AG09309 (cell line): ENCODE measurements at places on chromosomes 2 and 18.

- DNase-seq, result no peak
These were observed 291.2 kb downstream of the ALPK2 start for GRCh38 chr18:58337686-58338085.

- no peak for DNase-seq
These were observed 126.8 kb downstream of the BCL2L11 start for GRCh38 chr2:111247491-111247890.

DNA sequence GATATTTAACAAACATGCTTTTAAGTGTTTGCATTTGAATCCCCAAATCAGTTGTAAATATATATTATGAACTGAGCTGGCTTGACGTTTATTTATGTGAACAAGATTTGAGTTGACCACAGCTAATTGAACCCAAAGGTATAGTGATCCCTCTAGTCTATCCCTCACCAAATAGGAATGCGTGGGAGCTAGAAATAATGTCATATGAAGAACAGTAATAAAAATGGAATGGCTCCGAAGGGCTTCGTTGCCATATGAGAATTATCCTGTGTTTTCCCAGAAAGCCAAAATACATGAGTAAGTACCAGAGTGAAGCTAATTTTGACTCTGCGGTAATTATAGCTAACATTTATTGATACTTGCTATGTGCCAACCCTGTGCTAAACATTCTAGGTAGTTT, 142.7 kb downstream of the ADCYAP1 start:
- no peak for DNase-seq

DNA sequence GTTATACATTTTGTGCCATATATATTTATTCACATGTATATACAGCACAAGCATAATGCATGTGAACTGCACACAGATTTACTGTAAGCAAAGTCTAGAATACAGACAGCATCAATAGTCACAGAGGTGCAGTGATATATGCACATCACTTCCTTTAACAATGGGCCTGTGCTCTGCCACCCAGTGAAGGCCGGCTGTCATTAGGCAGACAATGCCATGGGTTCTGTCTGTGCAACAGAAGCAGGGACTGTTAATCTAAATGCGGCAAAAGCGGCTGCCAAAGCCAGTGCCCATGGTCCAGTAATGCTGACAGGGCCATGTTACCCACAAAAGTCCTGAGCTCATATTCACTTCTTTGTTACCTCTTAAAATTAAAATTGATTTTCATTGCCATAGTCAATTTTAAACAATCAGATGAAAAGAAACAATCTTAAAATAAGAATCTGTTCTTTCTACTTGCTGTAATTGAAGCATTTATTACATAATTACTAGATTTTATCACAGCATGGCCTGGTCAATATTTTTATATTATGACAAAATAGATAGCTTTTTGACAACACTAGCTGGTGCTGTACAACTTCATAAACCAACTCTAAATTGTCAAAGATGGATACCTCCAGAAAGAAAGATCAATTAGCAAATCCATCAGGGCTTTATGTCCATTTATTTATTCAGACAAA, 232.0 kb downstream of the STK39 start:
- no peak for DNase-seq

- DNase-seq, result no peak
These were observed 34.4 kb downstream of the NEMP2 start for GRCh38 chr2:190500054-190500502.

DNA sequence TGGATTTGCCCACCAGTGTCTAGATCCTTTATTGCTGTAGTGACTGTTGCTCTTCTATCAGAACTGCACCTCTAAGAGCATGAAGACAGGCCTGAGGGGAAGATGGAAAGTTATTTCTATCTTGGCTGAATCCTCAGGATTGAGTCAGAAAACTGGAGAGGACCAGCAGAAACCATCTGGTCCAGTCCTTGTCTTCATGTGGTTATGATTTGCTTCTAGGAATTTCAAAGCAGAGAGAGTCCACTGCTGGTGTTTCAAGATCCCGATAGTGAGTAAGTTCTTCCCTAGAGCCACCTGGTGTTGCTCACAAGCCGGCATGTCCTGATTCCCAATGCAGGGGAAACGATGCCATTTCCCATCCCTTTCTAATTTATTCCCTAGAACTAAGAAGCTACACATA, 84.2 kb downstream of the NCKAP5 start:
- DNase-seq, result peak; percentile 89

DNA sequence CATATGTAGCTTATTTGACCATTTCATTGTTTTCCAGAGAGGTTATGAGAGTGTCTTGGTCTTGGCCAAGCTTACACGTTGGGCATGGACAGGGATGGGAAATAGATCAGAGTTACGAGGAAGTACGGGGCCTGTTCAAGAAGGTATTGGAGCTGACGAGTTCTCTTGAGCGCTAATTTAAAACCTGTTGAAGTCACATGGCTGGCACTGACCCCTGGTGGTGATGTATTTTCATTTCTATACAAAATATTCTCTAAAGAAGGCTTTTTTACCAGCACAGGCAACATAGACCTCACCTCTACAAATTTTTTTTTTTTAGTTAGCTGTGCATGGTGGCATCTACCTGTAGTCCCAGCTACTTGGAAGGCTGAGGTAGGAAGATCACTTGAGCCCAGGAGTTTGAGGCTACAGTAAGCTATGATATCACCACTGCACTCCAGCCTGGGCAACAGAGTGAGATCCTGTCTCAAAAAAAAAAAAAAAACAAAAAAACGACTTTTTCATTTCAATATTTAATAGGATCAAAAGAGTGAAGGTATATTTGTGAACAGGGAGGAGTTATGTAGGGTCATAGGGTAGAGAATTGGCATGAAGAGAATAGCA, 19.6 kb downstream of the UGP2 start:
- DNase-seq, result no peak

DNA sequence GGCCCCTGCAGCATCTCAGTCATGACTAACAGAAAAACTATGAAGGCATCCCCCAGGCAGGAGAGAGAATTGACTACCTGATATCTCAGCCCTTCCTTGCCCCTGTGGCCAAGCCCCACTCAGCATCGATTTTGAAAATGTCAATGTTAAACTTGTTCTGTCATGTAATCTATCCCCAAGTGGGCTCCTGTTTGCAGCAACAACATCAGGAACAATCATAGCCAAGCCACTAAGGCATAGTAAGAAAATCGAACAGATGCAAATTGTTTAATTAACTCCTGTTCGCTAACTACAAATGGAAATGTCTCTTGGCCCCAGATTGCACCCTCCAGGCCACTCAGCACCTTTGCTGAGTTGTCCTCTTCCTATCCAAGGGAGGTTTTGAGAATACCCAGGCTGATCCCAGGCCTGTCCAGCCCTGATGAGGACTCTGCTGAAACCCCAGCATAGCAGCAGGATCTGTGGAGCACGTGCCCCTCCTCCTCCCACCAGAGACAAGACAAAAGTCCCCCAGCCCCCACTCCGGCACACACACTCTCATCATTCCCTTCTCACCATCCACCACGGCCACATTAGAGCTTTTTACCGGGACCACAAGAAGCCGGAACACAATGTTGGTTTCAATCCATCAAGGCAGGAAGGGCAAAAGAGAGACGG, 150.1 kb downstream of the TNS1 start:
- no peak for DNase-seq

DNA sequence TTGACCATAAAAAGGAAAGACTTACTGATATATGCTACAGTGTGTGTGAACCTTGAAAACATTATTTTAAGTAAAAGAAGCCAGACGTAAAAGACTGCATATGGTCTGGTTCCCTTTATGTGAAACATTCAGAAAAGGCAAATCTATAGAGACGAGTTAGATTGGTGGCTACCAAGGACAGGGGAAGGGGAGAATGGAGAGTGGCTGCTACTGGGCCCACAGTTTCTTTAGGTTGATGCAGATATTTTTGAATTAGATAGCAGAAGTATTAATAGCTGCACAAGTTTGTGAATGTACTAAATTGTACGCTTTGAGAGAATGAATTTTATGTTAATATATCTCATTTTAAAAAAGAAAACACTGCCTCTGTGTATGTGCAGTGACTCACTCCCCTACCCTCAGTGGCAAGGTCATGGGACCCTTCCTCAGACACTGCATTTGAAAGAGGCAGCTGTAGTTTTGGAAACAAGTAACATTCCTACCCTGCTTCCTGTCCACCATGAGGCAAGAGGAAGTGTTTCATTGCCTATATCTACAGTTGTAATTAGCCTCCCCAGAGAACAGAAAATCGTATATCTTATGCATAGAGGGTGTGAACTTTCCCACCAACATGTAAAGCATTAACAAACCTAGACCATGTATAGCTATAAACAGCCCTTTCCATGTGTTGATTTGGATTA, 29.8 kb upstream of the ARMC9 start:
- no peak for DNase-seq

- no peak for DNase-seq
These were observed 196.7 kb downstream of the SH3BP4 start for GRCh38 chr2:235148201-235149170.

DNA sequence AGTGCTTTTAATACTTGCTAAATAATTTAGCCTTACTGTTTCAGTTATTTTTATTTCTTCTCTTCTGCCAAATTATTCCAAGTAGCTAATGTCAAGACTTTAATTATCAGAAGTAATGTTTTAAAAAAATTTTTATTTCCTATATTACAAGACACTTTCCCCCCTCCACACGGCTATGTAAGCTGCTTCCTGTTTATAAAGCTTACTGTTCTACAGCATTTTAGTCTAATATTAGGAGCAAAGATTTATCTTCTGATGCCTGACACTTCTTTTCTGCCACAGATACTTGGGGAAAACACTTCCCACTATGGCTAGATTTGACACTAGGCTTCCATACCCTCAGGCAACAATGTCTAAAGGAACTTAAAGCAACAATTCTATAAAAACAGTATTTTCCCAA, 62.3 kb downstream of the ROCK1 start:
- no peak for DNase-seq

DNA sequence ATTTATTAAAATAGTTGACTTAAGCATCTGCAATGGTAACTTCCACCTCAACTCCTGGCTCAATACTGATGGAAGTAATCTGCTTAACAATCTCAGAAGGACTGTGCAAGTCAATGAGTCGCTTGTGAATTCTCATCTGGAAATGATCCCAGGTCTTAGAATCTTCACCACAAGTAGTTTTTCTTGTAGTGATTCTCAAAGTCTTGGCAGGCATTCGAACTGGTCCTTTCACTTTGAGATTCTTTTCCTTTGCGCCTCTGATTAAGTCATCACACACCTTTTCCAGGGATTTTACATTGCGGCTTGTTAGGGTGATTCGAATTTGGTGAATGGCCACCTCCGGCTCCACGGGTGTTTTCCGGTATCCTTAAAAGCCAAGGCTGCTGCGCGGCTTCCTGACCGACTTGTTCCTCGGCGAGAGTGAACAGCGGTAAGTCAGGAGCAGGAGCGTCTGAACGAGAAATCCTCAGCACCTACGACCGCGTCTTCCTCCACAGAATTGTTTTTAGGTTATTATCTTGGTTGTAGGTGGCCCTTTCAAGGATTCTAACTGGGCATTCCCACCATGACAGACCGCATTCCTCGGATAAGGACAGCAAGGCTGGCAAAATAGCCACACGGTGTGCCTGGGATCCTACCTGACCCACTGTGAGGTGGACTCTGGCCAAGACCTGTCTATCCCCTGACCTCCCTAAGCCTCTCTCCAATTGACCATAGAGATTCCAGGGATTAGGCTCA, 23.8 kb upstream of the SLC20A1 start:
- DNase-seq, result peak; percentile 71

DNA sequence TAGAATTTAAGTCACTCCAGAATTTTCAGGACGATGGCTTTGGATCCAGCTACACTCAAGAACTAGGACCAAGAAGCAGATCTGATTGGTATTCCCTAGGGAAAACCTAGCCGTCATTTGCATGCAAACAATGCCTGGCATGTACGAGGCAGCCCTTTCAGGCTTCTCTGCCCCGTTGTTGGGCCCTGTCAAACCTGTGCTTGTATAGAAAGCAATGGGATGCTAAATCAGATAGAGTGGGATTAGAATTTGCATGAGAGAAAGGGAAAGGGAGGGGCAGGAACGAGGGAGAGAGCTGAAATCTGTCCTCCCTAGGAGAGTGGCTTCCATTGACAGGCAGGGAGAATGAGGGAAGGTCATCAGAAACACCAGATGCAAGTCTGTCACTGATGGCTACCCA, 28.6 kb downstream of the ARID5A start:
- no peak for DNase-seq

GRCh38 chr2:169871994-169872393, 44.7 kb downstream of the UBR3 start:
- no peak for DNase-seq

DNA sequence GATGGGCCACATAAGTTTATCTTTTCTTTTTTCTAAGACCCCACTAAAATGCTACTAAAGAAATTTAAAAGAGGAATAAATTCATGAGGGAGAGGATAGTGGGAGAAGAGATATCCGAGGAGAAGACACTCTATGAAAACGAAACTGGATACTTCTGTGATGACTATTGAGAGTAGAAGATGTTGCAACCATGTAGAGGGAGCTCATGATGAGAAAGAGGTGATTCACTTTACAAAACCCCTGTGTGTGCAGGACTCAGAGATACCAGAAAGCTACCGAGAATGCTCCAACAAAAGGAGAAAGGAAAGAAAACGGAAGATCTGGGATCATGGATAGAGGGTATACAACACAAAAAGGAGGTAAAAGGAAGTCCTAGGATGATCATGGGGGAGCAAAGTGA, 34.9 kb downstream of the SLC38A11 start:
- peak; percentile 84 for DNase-seq

DNA sequence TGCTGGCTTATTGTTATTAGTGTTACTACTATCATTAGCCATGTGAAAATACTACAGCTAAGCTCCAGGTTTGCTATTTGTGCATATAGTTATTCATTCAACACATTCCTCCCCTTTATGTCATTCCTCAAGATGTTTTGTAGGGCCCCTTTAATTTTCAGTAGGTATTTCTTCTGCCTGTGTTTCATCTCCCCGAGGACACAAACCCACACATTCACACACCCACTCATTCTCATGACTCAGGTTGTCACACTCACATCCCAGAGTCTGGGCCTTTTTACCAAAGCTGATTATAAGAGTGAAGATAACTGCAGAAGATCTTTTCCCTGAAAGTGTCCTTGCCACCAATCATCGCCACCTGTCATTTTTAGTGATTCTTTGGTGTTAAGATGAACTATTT, 68.6 kb upstream of the SPOPL start:
- DNase-seq, result no peak

DNA sequence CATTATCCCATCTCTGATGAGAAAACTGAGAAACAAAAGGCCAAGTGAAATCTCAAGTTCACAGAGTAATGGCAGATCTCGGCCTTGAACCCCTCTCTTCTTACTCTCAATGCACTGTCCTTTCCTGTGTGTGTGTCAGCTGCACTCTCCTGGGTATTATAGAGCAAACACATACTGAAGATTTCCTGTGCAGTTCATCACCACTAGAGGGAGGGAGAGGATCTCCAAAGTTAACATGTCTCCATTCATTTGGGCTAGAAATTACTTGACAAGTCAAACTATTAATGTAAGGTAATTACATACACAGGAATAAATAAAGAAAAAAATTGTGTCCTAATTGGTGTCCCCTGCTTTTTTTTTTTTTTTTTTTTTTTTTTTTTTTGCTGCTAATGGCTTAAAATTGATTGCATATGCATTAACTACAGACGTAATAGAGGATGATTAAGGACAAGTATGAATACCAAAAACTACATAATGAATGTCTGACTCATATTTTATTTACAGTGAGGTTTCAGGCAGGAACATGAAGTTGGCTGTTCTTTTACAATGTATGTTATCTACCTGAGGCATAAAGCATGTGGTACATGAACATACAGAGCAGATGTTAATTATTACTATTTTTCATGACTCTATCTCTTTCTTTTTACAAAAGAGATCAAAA, 269.2 kb downstream of the NYAP2 start:
- DNase-seq, result peak; percentile 35
